ENCODE measurements at places on chromosomes 7 and 10.

DNA sequence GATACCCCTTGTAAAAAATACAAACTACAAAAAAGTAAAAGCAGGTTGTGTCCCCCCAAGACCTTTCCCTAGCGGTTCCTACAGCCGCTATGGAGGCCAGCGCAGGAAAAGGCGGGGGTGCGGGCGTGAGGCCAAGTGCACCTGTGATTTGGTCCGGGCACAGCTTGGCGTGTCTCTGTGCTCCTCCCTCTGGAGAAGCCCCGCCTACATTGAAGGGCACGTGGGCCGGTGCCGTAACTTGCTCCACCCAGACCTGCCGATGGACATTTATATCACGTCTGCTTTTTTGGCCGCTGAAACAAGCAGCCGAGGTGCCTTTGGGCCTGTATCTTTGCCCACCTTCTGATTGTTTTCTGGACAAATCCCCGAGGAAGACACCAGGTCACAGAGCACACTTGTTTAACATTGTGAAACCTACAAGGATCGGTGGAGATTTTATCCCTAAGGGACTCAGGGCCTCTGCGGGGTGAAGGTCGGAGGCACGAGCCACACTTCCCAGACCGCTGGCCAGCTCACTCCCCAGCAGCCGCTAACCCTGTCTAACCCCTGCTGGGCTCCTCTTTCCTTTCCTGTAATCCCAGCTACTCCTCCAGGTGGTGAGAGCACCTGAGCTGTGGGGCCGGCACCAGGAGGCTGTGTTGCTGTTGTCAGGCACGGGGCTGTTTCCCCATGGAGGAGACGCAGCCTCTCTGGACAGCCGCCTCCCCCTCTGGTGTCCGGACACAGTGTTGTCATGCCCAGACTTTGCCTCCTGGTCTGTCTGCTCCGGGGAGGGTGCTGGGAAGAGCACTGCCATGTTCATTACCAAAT is 18.8 kb upstream of the INPP5A start:
- no peak for DNase-seq

DNA sequence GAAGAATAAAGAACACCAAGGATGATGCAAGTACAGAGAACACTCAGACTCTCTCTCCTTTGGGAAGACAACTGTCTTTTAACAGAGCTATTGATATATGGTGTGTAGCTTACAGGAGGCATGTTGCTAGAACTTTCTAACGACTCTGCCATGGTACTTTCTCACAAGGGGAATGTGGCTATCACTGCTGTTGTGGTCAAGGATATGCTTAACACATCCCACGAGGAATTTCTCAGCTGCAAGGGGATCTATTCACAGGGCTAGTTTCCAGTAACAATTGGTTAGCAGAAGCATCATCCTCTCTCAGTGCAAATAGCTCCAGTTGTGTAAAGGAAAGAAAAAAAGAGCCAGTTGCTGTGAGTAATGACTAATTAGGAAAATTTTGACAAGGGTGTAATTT is 826.0 kb downstream of the SORCS1 start:
- peak; percentile 6 for DNase-seq

GRCh38 chr10:54203401-54203800 is 597.6 kb downstream of the PCDH15 start:
- DNase-seq: no peak

- DNase-seq: no peak
These were observed 156.1 kb upstream of the NPY start for GRCh38 chr7:24127930-24128329.

- no peak for DNase-seq
These were observed 29.3 kb upstream of the HECTD2 start for GRCh38 chr10:91380873-91381256.

Measured in GM23248 (cell line).